ENCODE measurements at places on chromosomes 2 and 18. TPM values are rescaled to one million over a fixed set of nuclear protein-coding genes. Genes with fewer than 3 reads are reported as not detected.

- DNase-seq: no peak
Observed at GRCh38 chr2:30148850-30149249, 2.0 kb downstream of the YPEL5 start.

GRCh38 chr2:188077757-188078156 is 213.9 kb upstream of the GULP1 start:
- DNase-seq: no peak

- no peak for DNase-seq
Observed at GRCh38 chr2:229566370-229566769, 148.0 kb downstream of the DNER start.

- DNase-seq: no peak
Observed at GRCh38 chr2:108145557-108146326, 94.0 kb upstream of the SULT1C3 start.

DNA sequence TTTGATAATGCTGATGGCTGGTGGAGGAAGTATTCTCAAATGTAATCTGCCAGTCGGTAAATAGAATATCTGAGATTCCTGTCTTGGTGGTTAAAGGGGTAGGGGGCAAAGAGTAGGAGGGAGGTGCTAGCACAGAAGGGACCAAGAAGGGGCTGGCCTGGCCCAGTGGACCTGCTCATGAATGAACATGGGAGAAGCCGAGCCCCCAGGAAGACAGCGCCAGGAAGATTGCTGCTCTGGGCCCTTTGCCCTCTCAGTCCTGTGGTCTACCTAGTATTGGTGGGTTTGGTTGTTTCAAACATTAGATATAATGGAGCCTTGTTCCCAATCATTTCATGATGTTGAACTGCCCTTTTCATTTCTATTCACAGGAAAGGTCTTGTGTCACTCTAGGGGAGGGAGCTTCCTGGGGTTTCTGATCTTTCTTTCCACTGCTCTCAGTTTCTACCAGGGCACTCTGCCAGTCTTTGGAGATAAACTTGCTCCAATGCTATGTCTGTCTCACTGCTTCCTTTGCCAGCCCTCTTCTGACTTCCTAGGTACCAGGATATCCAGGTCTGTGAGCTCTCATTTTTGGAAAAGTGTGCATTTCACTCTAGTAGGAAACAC is 5.3 kb upstream of the MOCOS start:
- no peak for DNase-seq

DNA sequence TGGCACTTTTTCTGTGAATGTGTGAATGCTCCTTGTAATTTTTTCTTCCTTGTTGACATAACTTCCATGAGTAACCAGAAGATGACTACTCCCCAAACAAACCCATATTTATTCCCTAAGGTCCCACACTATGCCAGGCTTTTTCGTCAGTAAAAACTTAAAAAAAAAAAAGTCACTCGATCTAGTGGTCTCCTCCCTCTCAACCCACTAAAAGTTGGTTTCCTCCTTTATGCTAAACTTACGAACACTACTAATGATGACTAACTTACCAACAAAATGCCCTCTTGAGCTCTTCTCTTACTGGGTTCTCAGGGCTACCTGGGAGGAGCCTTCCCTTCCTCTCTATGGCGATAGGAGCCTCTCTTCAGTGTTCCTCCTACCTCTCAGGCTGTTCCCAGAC is 18.2 kb downstream of the ACVR1 start:
- DNase-seq: no peak

- DNase-seq: peak; percentile 81
Observed at GRCh38 chr2:160207804-160208654, 8.0 kb upstream of the ITGB6 start.

DNA sequence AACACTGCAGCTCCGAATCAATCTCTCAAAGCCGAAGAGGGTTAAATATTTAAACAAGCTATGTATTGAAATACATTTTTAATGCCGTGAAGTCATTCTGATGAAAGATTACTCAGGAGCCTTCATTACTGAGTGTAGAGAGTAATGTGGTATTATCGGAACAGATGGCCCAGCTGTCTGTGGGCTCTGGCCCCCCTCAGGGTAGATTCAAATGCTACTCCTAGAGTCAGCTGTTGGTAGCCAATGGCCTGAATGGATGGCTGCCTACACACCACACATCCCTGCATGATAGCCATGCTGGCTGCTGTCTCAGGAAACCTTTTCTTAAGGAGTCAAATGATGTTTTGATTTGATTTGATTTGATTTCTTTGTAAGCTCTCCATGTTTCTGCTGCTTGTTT is 732.3 kb upstream of the CELF4 start:
- no peak for DNase-seq

- DNase-seq: no peak
Observed at GRCh38 chr2:142525720-142526119, 351.7 kb upstream of the KYNU start.

DNA sequence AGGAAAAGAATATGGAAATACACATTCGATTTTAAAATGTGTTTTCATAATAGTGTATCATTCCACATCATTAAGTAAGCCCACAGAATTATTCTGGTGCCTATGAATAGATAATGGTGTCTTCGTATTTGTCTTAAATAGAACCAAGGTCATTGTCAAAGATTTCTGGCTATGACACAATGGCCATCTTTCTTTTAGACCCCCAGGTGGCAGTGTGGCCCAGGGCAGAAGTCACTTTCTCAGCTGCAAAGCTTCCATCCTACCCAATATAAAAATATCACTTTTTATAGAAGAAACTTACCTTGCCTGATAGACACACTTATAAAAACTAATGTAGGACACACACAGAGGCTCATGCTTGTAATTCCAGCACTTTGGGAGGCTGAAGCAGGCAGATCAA is 57.5 kb downstream of the ZRANB3 start:
- no peak for DNase-seq

- no peak for DNase-seq
Observed at GRCh38 chr2:107712857-107713256, 113.8 kb upstream of the RGPD4 start.

- no peak for DNase-seq
Observed at GRCh38 chr2:186339716-186340115, 146.3 kb upstream of the ZC3H15 start.

Gene ABCG5
- total RNA-seq: not detected

Gene CNTNAP5
- total RNA-seq: not detected

Gene C2orf80
- not detected for total RNA-seq

Gene RAX
- total RNA-seq: not detected

Measured in cardiac septum (tissue), 1 donor.